A549 treated with DMSO at 1 μM for 4 hours (cell line): ENCODE measurements at places on chromosomes 11 and 22. TPM values are rescaled to one million over a fixed set of nuclear protein-coding genes. Genes with fewer than 3 reads are reported as not detected.

Gene SOX10
- total RNA-seq: not detected in 5 replicates

Gene SLC1A2
- total RNA-seq: 0.02 to 0.03 TPM (median 0.03 TPM) in 4 of 5 replicates, not detected in the other

Gene BEST1
- 2.2 to 7.4 TPM (median 4.6 TPM) in 5 replicates for total RNA-seq

Gene OR51I1
- not detected in 5 replicates for total RNA-seq

Gene PYGM
- 0.12 to 0.40 TPM (median 0.30 TPM) in 5 replicates for total RNA-seq

Gene CRYBB2
- not detected in 5 replicates for total RNA-seq

Gene PAMR1
- 0.06 TPM in 1 of 5 replicates, not detected in the others for total RNA-seq

Gene KCNA4
- not detected in 5 replicates for total RNA-seq

Gene RAB38
- 0.87 to 1.9 TPM (median 1.0 TPM) in 5 replicates for total RNA-seq

Gene LUZP2
- total RNA-seq: not detected in 5 replicates

Gene TEX12
- not detected in 5 replicates for total RNA-seq

Gene OR2AT4
- 0.01 TPM in 2 of 5 replicates, not detected in the others for total RNA-seq

Gene MCAT
- total RNA-seq: 12.5 to 26.3 TPM (median 23.5 TPM) in 5 replicates
